ENCODE measurements at places on chromosomes 4 and X.
A peak's percentile ranks its signal among the peaks of the same experiment; 100 is the strongest.

DNA sequence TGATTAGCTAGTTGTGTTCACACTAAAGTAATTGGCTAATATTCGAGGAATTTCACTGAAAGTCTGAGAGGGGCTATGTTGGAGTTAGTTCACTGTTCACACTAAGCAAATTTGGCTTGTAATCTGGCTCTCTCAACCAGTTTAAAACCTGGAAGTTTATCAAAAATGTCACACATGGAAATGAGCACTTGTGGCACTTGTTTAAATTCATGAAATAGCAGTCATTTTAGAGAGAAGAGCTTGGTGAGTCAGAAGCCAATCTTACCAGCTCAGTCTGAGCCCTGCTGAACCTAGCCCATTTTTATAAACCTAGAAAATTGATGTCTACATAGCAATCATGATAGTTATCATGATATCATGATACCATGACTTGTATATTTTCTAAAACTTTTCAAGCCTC, 90.7 kb upstream of the JADE1 start:
- DNase-seq = no peak

DNA sequence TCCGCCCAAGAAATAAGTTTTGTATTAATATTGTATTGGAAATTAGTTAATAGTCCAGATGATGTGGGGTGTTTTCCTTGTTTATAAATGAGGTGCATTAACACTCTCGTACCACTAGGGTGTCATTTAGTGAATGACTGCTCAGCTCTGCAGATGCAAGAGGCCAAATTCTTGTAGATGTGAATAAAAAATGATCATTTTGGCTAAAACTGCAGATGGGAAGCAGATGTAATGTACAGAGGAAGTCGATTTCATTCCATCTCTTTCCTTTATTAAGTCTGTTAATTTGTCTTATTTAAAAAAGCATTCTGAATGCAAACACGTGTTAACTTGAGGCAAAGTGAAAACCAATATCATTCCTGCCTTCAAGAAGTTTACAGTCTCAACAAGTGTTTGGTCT, 108.1 kb downstream of the DHX15 start:
- DNase-seq = peak; percentile 43

- no peak for DNase-seq
Observed at GRCh38 chr4:38805530-38806145, 1.0 kb upstream of the TLR1 start.

GRCh38 chr4:102531462-102531861, 30.3 kb downstream of the NFKB1 start:
- no peak for DNase-seq

- DNase-seq = no peak
Observed at GRCh38 chr4:160318567-160319220, 1215.8 kb downstream of the RAPGEF2 start.

DNA sequence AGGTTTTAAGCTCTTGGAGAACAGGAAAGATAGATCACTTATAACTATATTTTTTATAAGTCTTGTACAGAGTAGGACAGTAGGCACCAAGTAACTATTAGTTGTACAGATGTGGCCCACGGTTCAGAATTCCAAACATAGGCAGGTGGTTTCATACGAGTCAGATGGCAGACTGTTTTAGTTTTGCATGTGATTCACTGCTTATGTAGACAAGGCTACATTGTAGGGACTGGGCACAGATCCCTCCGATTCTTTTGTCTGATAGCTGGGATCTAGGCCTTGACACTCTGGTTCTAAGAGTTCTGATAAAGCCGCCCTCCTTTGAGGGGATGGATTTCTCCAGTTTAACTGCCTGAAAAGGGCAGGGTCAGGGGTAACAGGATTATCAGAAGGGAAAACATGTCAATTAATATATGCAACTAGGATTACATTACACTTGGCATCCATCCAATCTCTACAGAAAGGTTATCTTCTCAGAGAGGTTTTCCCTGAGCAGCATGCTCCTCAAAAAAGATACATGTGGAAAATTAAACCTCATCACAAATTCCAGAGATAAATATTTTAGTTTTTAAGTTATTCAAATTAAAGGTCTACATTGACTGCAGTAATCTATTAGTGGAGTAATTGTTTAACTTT, 87.8 kb downstream of the SPRY1 start:
- DNase-seq = peak; percentile 96

DNA sequence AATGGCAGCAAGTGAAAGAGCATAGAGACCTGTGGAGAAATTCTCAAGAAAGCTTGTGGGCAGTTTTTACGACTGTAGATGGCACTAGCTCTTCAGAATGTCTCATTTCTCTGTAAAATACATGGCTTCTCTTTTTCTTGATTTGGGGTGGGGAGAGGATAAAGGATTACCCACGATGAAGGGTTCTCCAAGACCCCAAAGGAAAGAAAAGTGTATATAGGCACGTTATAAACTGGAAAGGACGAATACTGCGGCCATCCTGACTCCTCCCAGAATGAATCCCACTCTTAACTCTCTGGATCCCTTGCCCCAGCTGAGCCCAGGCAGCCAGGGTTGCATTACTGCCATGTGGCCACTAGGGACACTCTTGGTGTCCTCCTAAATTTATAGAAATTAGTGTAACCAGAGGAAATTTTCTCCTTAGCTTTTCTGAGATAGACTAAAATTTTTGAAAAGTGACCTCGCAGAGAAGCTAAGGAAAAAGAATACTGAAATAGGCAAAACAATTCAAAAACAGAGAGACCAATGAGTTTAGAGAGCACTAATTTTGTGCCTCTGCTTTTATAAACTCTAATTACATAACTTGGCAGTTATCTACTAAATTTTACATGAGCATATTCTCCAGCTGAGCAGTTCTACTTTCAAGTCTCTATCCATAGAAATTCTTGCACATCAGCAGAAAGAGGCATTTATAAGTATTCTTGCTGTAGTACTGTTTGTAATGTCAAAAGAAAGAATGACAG, 37.8 kb upstream of the PCDH19 start:
- DNase-seq = peak; percentile 57

GRCh38 chr4:111221371-111221770, 598.5 kb upstream of the PITX2 start:
- DNase-seq = no peak

- DNase-seq = no peak
Observed at GRCh38 chrX:15977644-15978043, 123.0 kb upstream of the AP1S2 start.

DNA sequence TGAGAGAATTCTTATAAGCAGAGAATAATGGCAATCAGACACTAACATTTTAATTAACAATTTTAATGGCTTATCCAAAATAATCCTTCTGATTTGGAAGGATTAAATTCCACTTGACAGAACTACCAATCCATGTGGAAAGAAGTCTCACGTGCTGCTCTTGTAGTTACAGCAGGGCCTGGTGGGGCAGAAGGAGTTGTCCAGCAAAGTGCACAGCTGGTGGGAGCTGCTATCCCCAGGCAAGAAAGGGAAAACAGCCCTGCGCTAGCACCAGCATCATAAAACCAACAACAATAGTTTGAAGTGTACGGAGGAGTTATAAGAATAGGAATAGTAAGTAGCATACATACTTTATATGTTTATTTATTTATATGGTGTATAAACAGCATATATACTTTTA, 127.4 kb upstream of the TRIM2 start:
- DNase-seq = no peak

GRCh38 chrX:30533835-30534234, 43.7 kb downstream of the TASL start:
- DNase-seq = no peak

GRCh38 chrX:118348186-118348810, 2.4 kb downstream of the WDR44 start:
- no peak for DNase-seq

DNA sequence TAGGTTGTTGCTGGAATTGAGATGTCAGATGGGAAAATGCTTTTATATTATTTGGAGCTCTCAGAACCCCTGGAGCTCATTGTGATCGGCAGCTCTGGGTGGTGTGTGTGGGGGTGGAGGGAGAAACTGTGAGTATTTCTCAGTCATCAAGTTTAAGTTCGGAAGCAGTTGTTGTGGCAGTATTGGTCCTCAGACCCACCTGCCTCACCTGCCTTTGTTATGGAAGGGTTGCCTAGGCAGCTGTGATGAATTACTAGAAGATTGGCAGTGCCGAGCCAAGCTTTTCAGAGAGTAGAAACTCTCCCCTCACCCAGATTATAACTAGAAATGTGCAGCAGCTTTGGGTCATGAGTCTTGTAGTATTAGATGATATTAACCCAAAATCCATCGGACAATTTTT, 9.5 kb downstream of the IGSF1 start:
- DNase-seq = no peak

- peak; percentile 4 for DNase-seq
Observed at GRCh38 chrX:26511589-26512363, 295.8 kb downstream of the MAGEB5 start.

DNA sequence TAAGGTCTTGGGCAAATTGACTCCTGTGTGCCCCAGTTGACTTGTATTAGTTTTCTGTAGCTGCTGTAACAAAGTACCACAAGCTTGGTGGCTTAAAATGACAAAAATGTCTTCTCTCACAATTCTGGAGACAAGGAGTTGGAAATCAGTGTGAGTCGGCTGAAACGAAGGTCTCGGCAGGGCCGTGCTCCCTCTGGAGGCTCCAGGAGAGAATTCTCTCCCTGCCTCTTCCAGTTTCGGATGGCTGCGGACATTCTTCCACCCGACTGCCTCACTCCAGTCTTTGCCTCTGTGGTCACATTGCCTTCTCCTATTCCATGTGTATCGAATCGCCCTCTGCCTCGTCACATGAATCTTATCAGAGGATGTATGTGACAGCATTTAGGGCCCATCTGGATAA, 66.0 kb upstream of the PHOX2B start:
- DNase-seq = peak; percentile 96

- DNase-seq = peak; percentile 10
Observed at GRCh38 chr4:89486042-89486441, 178.4 kb upstream of the GPRIN3 start.

DNA sequence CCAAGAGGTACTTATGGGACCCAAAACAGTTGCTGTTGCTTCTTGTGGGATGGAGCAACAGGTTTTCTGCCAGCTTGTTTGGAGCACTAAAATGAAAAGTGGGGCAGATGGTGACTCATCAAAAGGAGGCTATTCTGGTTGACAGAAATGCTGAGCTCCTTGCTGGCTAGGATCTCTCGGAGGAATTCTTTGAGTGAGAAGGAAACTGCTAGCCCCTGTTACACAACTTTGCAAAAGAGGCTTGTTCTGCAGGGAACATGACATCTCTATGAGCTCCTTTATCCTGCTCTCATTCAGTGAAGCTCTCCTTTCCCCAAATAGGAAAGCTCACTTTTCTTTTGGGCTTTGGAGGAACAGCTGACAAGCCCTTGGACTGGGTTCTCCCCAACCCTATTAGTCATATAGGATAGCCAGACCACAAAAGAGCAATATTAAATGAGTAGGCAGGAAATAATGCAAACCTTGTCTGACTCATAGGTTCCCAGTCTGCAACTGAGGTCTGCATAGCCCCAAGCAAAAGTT, 108.3 kb downstream of the CDS1 start:
- no peak for DNase-seq

- DNase-seq = no peak
Observed at GRCh38 chrX:112233164-112233563, 150.6 kb upstream of the TRPC5 start.

DNA sequence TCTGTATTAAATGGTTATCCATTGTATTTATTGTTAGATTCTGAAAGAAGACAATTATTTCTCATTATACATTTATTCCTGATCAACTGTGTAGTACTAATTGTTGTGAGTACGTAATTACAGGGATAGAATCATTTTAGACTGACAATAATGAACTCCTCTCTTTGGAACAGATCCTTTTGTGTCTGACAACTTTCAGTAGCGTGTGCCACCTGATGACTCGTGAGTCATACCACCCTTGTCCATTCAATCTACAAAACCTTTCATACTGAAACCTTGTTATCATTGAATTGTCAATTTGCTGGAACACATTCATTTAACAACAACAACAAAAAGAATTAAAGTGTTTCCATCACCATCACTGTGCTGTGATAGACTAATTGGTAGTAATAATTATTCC, 602.7 kb upstream of the PCDH7 start:
- no peak for DNase-seq

- peak; percentile 6 for DNase-seq
Observed at GRCh38 chr4:67436742-67437141, 108.6 kb downstream of the CENPC start.

DNA sequence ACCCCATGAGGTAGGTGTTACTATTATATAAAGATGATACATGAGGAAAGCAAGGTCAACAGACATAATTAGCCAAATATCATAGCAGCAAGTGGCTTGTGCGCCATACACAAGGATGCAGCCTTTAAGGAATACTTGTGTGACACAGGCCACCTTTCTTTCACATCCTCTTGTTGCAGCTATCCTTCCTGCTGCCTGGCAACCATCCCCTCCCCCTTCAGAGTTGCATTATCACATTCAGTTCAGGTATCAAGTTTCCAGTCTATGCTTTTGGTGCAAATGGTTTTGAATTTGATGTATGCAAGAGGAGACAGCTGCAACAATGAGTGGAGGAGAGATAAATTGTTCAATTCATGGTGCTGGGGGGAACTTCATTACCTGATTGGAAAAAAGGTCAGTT, 6.4 kb downstream of the ZCCHC18 start:
- no peak for DNase-seq

DNA sequence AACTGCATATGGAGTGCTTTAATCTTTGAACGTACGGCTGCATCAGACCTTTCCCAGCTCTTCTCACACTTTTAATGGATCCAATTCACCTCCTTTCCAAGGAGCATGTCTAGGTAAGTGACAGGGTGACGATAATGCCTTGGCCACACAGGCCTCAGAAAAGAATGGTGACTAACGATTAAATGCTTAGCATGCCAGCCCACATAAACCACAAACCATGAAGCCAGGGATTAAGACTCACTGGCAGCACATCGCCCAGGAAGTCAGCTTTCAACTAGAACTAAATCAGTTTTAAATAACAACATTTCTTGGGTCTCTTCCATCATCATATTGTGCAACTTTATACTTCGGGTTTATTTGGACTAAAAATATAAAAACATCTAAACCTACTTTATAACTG, 28.7 kb downstream of the INPP4B start:
- DNase-seq = no peak

DNA sequence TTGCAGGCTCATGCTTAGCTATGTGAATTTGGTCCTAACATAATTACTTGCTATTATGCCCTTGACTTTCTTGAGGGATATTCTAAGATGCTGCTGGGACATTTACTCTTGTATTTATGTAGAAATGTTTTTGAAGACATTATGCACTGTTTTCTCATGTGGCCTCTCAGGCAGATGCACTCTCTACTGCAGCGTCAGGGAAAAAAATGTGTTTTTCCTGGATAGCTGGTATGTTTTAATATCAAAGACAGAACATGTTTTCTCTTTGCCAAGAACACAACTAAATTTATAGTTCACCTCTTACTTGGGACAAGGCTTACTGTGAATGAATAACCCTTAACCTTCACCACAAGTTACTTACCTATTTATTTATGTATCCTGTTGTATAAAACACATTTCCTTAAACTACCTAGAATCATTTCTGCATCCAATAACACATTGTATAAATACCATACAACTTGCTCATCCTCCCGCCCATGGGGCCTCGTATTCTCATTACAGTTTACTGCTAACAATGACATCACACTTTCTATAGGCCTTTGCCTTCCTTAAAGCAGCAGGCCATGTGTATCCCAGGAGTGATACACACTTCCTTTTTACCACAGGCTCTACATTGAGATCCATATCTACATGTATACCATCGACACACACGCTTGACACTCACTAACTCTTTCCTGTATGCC, 178.7 kb downstream of the SLIT2 start:
- DNase-seq = no peak

Data from NCI-H82 (cell line).